ENCODE measurements at places on chromosomes 5 and 9.

GRCh38 chr9:93599571-93600403 is 23.4 kb downstream of the PHF2 start:
- no peak for DNase-seq

DNA sequence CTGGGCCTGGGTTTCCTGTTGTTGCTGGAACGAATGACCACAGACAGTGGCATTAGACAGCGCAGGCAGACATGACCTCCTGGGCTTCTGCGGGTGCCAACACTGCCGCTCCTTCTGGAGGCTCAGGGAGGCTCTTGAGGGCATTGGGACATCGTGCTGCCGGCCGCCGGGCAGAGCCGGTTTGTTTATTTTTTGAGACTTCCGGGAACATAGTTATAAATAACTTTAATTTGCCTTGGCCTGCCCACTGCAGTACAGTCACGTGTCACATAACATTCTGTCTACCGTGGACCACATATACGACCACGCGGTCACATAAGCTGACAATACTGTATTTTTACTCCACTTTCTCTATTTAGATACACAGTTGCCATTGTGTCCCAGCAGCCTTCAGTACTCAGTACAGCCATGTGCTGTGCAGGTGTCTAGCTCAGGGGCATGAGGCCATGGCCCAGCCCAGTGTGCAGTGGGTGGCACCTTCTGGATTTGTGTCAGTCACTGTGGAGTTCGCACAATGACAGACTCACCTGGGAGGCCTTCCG is 8.2 kb upstream of the TOR4A start:
- DNase-seq: no peak

DNA sequence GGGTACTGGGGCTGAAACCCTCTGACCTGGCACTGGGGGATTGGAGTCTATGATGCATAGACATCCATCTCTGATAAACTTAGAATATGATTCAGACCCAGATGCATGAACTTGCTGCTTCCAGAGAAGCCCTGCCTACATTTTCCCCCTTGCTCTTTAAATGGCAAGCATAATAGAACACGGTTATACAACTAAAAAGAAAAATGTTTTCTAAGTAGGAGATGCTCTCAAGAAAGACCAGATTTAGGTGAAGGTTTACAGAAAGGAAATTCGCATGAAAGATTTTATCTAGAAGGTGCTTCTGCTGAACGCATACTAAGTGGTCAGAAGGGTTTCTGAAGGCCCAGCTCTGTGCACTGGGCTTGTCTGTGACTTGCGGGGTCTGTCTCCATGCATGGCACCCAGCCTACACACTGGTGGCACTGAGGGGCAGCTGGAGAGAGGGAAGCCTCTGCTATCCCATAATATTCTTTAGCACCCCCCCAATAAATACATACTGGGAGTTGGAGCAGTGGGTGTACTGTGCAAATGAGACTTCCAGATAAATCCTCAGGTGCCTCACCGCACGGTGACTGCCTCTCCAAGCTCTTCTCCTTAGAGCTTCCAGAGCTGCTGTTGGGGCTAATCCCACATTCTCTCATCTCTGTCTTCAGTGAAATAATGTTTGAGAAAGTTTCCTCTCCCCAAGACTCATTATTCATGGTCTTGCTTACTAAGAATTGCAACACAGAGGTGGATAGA is 114.6 kb downstream of the FSTL4 start:
- DNase-seq: no peak

- no peak for DNase-seq
Observed at GRCh38 chr5:149616727-149617285, 35.5 kb downstream of the ARHGEF37 start.

- peak; percentile 52 for DNase-seq
Observed at GRCh38 chr5:159510282-159510681, 180.0 kb upstream of the IL12B start.

- peak; percentile 98 for DNase-seq
Observed at GRCh38 chr5:10719965-10720364, 41.1 kb downstream of the DAP start.

DNA sequence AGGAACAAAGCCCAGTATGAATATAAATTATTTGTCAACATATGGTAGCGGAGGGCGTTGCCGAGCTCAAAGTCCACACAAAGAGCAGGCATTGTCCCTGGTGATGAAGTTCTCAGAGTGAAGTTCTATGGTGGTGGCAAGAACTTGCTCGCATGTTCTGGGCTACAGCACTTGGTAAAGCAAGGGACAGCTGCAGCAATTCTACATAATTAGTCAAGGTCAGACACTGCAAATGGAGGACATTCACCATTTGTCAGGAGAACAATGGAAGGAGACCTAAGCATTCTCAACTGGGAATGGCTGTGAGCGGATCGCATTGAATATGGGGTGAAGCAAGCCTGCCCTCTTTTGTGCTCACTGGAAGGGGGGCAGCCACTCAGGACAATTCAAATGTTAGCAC is 503.8 kb upstream of the ADAMTS16 start:
- no peak for DNase-seq

- no peak for DNase-seq
Observed at GRCh38 chr5:89988129-89988810, 421.3 kb downstream of the CETN3 start.
